ENCODE measurements at places on chromosomes 12 and 14.
A peak's percentile ranks its signal among the peaks of the same experiment; 100 is the strongest.

- no peak for DNase-seq
Observed at GRCh38 chr12:1576410-1577241, 17.8 kb downstream of the FBXL14 start.

DNA sequence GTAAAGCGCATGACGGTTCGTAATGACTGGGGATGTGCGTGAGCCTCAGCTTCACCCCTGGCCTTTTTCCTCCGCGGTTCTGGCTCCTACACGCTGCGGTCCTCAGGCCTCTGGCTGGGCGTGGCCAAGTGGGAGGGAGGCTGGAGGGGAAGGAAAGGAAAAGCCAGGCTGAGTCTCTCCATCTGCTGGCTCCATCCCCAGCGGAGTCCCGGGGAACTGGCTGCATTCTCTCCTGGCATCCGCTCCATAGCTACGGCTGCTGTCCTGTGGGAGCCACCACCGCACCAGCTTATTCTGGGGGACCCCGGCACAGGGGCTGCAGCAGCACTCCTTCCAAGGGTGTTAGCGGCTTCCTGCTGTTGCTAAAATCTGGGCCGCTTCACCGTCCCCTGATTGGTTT, 68.2 kb upstream of the SLC24A4 start:
- DNase-seq = peak; percentile 39

DNA sequence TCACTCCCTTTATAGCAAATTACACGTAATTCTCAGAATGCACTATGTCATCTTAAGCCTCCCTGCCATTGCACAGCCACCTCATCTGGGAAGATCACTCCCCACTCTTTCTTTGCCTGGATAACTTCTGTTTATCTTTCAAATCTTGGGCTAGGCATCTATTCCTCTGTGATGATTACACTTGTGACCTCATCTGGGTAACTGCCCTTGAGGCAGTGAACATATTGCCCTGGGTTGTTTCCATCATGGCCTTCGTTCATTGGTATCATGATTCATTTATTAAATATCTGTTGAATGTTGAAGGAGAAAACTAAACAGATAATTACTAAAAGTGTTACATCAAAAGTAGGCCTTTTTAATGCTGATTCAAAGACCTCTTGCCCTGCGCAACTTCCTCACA, 26.2 kb upstream of the PDE3A start:
- no peak for DNase-seq

DNA sequence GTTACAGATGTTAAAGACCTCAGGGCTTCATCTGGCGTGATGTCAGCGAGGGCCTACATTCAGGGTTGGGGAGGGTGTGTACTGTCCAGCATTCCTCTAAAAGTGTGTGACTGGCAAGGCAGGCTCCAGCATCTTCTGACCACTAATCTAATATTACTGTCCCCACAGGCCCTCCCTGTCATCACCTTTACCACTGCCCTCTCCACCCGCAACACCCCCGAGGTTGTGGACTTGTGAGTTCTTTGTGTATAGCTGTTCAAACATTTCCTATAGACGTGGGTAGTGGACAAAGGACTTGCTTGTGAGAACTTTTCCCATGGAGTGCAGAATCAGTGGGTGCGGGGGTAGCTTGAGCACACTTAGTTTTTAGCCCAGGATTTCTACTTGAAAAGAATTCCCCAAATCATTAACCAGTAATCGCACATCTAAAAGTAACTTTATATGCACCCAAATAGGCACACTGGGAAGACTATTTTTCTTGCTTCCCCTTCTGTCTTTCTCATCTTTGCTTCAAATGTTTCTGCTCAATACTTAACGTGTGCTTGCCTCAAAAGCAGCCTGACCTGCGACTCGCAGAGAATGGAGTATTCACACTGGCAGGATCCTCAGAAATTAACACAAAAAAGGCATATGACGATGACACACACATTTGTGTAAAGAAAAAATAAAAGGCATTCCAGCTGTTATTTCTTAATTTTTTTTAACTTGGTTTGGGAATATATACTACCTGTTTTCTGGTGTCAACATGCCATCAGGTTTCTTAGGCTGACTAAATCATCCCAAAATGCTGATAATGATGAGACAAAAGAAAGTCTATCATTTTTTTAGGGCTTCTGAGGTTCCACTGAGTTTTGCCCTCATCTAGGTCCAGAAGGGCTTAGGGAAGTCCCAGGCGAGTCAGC, 158.4 kb upstream of the HIF1A start:
- no peak for DNase-seq

DNA sequence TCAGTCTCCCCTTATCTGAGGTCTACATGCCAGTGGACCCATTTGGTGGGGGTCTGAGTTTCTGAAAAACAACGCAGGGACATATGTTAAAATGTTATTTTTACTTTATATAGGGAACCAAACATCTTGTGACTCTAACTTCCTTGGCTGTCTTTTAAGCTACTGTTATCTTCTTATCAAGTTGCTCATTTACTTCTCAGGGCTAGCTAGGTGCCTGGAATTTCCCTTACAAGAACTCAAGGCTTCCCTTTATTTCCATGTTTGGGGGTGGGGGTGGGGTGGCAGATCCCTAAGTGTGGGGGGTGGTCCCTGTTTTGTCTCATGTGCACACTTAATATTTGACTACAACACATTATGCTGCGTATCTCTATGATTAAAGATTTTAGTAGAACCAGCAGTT, 31.6 kb downstream of the PPP1R36 start:
- DNase-seq = no peak

- no peak for DNase-seq
Observed at GRCh38 chr14:69316449-69317101, 56.6 kb downstream of the GALNT16 start.

- no peak for DNase-seq
Observed at GRCh38 chr14:99753225-99754140, 39.7 kb upstream of the EML1 start.

DNA sequence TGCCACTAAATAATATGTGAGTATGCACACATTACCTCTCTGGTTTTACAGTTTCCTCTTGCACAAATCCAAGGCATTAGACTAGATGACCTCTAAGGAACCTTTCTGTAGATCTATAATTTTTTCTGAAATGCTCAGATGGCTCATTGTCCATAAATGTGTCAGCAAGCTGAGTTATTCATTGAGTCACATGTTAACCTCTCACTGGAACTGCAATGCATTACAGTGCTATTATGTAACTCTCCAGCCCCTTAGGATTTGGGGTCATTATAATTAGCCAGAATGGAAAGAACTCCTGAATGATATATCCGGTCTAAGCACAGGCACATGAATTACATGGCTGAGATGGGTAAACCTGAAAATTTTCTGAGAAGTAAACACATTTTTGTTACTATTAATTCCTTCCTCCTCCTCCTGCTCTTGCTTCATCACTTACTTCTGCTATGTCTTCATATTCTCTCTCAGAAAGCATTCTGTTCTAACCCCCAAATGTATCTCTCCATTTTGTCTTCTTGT, 20.3 kb upstream of the DRAM1 start:
- no peak for DNase-seq

DNA sequence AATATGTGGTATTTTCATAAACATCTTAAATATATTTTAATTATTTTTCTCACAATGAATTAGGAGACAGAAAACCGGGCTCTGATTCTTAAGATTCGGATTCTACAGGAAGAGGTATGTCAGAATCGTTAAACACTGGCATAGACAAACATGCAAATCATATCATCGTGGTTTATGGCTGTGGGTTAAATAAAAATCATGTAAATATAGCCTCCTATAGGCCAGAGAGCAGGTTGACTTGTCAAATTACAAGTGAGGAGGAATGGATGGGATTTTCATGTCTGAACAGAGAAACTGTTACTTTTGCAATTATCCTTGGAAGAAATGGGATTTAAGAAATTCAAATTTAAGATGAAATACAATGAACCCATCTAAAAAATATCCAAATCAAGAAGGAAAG, 74.9 kb upstream of the BCAT1 start:
- no peak for DNase-seq

DNA sequence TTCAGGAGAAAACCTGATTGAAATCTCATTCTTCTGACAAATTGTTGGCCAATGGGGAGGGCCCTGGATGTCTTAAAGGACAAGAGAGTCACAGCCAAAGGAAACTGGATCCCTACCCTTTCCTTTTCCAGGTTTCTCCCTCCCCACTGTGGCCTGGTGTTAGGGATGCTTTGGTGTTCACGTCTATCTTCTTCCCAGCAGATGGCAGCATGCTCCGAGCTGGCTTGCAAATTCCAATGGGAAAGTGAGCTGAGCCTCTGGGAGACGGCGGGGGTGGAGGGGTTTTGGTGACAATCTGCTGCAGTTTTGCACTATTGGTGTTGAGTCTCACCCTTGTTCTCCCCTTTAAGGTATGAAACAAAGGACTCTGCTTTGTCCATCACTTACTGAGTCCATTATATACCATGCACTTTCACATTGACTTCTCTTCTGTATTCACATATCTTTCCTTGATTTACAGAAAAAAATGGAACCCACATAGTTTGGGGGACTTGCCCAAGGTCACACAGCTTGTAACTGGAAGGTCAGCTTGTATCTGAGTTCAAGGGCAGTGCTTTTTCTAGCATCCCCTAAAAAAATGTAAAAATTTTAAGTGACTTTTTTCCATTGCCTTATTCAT, 39.3 kb downstream of the CCDC177 start:
- DNase-seq = no peak

GRCh38 chr12:32820376-32820931, 64.8 kb upstream of the YARS2 start:
- no peak for DNase-seq

DNA sequence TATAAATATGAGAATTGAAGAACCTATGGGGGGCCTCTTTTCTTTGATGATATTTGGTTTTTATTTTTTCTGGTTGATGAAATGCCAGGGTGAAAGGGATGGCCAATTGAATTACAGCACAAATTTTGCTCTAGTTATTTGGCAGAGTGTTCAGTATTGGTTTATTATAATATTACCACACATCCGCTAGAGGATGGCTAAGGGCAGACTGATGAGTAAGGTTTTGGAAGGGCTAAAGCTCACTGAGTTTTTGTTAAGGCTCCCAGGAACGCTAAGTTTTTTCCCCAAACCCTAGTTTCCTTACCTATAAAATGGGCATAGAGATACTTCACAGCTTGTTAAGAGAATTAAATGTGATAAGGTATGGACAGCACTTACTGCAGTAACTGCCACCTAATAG, 34.3 kb upstream of the LRRC10 start:
- DNase-seq = no peak

DNA sequence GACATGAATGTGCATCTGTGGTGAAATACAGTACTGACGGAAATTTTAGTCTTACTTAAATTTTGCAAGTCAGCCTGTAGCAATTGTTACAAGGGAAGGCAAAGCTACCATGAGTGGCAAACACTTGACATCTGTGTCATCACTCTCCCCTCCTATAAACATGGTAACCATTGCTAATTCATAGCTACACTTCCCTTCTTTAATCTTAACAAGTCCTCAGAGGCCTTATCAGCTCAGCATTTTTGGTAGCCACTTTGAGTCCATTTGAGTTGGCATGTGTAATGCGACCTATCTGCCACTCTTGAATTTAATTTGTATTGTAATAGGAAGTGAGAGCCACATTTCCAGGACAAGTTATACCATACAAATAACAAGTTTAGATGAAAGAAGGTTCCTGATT, 218.1 kb downstream of the RMST start:
- DNase-seq = no peak

Measured in substantia nigra (tissue), 51 donors.